Glutamatergic neuron (in vitro differentiated cells): ENCODE measurements at places on chromosomes 6 and 20. TPM values are rescaled to one million over a fixed set of nuclear protein-coding genes. Genes with fewer than 3 reads are reported as not detected.

DNA sequence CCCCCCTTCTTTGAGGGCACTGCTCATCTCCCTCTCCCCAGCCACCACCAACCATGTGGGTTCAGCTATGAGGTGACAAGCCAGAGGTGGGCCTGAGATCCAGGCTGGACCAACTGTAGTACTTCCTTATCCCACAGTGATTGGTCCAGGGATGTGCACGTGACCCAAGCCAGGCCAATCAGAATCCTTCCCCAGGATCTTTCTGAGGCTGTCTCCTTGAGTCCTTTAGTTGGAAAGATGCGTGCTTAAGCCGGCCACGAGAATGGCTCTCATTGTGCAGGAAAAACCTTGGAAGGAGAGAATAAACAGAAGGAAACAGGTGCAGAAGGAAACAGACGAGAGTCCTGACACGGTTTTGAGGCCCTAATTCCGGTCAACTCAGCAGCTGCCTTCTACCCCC lies 39.2 kb downstream of the ZC3H12D start:
- H3K36me3 ChIP-seq, result no peaks in the 10 kb centered on the region
- peaks cover 3% of the 10 kb centered on the region for H3K4me1 ChIP-seq
- no peak overlapping the region for H3K27ac ChIP-seq
- no peak for DNase-seq
- no peak overlapping the region for H3K4me3 ChIP-seq

SLC35F1 gene
- total RNA-seq, result 22.4 TPM

GRCh38 chr20:35120012-35120701 lies 27.0 kb downstream of the EDEM2 start:
- no peak overlapping the region for H3K4me3 ChIP-seq
- DNase-seq, result no peak
- no peaks in the 10 kb centered on the region for H3K4me1 ChIP-seq
- peaks cover 5% of the 10 kb centered on the region for H3K36me3 ChIP-seq

IL17F gene
- not detected for total RNA-seq
